ENCODE measurements at places on chromosomes 1 and 21.
A peak's percentile ranks its signal among the peaks of the same experiment; 100 is the strongest.

DNA sequence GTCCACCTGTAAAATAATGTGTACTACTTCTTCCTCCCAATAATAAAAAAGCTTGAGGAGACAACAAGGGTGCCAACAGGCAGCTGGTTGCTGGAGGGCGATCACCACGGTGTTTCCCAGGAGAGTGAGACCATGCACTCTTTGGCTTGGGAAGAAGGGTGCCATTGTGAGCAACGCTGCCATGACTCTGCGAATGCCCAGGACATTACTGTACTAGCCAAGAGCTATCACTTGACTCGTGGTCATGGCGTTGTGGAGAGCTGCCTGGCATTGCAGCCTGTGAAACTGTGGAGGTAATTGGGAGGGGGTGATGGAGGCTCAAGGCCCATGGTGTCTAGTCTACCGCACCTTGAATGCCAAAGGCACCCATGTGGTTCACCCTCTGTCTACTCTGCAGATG is 14.6 kb upstream of the PRMT2 start:
- DNase-seq, result no peak

GRCh38 chr1:115506924-115507589 is 134.7 kb upstream of the VANGL1 start:
- DNase-seq, result no peak

- peak; percentile 76 for DNase-seq
Measured at GRCh38 chr1:85464497-85465098, 361 bp downstream of the DDAH1 start.

DNA sequence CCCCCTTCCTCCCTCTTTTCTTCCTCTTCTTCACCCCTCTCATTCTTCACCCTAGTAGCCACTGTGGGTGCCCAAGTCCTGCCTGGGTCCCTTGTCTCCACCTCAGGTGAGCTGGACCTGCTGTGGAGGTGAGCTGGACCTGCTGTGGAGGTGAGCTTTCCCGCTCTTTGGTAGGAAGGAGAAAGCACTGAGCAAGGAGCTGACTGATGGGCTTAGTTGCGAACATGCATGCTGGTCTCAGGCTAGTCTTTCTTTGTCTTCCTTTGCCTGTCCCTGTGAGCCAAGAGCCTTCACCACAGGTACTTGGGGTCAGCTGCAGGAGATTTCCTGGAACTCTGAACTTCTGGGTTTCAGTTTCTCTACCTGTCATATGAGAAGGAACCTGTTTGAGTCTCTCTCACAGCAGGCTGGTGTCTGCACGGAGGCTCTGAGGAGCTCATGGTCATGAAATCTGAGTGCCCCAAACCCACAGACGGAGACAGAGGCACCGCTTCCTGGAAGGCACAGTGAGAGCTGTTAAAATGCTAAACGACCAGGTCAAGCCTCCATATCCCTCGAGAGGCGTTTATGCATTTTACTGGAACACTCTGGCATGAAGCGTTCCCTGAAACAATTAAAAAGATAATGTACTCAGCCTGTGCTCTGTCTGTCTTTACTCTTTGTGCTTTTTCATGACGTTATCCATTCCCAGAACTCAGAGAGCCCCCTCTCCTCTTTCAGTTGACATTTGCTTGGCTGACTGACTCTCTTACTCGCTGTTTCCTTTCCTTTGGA is 69.5 kb downstream of the RHOU start:
- DNase-seq, result no peak

GRCh38 chr1:173562813-173563212 is 40.1 kb downstream of the SLC9C2 start:
- DNase-seq, result no peak

- DNase-seq, result no peak
Measured at GRCh38 chr1:17136936-17137335, 17.7 kb upstream of the PADI2 start.

GRCh38 chr1:33332357-33332789 is 11.5 kb upstream of the A3GALT2 start:
- no peak for DNase-seq

DNA sequence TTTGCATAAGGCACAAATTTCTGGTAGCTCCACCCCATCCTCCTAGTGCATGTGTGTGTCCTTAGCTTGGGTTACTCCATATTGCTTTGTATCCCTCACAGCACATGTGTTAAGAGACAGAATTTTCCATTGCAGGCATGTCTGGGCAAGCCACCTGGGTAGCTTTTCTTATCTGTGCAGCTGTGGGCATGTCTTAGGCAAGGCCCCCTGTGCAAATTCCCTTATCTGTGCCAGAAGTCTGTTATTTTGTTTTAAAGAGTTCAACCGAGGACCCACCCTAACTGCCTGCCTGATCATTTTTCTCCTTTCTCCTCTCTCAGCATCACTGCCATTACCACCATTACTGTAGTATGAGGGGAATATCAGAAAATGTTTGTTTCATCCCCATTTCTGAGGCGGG is 131.9 kb downstream of the CYYR1 start:
- no peak for DNase-seq

DNA sequence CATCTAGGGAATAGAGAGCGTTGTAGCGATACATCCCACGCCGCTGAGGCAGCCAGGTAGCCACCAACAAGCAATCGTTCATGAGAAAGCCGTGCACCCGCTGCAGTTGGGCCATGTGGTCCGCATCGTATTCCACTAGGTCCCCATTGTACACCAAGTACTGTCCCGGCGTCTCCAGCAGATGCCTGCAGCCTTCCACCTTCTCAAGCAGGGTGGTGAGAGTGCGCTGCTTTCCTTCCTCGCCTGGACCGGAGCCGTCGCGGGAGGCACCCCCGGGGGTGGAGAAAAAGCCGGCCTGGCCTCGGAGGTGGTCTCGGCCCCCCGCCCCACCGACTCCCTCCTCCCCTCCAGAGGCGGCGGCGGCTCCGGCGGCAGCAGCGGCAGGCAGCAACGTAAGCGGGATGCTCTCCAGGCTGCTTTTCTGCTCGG is 595 bp downstream of the EXOC8 start:
- DNase-seq, result no peak

- no peak for DNase-seq
Measured at GRCh38 chr1:199995096-199995685, 32.3 kb upstream of the NR5A2 start.

DNA sequence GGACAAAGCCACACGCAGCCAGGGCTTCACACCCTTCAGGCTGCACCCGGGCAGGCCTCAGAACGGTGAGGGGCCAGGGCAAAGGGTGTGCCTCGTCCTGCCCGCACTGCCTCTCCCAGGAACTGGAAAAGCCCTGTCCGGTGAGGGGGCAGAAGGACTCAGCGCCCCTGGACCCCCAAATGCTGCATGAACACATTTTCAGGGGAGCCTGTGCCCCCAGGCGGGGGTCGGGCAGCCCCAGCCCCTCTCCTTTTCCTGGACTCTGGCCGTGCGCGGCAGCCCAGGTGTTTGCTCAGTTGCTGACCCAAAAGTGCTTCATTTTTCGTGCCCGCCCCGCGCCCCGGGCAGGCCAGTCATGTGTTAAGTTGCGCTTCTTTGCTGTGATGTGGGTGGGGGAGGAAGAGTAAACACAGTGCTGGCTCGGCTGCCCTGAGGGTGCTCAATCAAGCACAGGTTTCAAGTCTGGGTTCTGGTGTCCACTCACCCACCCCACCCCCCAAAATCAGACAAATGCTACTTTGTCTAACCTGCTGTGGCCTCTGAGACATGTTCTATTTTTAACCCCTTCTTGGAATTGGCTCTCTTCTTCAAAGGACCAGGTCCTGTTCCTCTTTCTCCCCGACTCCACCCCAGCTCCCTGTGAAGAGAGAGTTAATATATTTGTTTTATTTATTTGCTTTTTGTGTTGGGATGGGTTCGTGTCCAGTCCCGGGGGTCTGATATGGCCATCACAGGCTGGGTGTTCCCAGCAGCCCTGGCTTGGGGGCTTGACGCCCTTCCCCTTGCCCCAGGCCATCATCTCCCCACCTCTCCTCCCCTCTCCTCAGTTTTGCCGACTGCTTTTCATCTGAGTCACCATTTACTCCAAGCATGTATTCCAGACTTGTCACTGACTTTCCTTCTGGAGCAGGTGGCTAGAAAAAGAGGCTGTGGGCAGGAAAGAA is 8.1 kb downstream of the PSRC1 start:
- DNase-seq, result no peak

DNA sequence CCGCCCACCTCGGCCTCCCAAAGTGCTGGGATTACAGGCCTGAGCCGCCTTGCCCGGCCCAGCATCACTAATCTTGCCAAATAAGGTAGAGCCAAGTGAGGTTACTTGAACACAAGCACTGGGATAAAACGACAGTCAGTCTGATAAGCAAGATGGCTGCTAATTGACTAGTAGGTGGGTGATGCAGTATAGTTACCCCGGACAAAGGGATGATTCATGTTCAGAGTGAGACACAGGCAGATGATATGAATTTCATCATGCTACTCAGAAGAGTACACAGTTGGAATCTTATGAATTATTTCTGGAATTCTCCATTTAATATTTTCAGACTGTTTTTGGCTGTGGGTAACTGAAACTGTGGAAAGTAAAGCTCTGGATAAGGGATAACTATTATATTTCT is 178.4 kb downstream of the USP25 start:
- no peak for DNase-seq

- no peak for DNase-seq
Measured at GRCh38 chr1:224180783-224181452, 2.1 kb upstream of the DEGS1 start.

GRCh38 chr1:154556422-154556821 is 2.0 kb downstream of the UBE2Q1 start:
- peak; percentile 39 for DNase-seq

DNA sequence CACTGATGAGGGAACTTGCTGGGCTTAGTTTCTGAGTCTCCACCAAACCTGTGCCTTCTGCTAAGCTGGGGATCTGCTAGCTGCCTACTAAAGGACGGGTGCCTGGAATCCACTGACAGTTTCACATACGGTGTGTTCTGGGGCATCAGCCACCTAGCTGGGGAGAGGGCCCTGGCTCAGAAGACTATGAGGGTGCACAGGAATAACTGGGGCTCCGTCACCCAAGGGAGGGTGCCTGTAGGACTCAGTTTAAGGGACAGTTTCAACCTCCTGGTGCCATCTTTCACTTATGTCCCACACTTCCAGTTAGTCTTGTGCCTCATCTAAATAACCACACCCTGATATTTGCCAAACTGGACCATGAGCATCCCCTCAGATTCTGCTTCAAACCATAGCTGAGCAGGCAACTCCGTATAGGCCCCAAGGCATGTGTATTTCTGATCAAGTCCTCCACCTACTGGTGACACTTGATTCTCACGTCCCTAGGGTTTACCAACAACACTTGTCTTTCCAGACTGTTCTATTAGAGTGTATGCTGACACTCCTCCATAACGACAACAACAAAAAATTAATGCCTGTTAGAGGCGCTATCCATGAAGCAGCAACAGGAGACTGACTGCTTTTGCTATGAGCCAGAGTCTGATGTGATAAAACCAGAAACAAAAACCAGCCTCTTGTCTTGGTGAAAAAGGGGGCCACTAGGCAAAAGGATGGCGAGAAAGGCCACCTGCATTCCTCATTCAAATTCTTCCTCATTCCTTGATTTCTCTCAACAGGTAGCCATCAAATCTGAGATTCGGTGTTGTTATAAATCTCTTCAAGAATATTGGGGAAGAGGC is 55.0 kb upstream of the PAXBP1 start:
- DNase-seq, result no peak

DNA sequence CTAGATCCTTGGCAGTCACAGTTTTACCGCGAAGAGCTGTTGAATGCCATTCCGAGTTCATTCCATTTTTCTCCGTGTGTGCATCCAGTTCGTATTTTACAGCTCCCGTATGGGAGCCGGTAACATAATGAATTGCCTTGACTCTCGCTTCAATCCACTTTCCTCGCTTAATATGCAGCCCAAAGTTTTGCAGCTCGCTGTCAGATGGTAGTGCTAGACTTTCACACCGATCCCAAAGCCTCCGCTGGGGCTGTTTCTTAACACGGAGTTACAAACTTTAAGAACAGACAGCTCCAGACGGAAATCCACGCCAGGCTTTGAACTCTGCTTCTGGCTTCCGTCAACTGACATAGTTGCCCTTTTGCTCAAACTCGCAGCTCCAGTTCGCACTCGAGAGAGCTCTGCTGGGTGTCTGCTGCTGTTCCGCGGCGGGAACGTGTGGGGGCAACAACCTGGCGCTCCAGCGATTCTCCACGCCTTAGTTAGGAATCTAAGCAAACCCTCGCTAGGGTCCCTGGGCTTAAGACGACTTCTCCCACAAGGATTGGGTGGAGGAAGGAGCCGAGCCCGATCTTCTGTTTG is 3.5 kb upstream of the ARID1A start:
- peak; percentile 87 for DNase-seq

GRCh38 chr1:199202331-199202730 is 563.5 kb downstream of the PTPRC start:
- no peak for DNase-seq

DNA sequence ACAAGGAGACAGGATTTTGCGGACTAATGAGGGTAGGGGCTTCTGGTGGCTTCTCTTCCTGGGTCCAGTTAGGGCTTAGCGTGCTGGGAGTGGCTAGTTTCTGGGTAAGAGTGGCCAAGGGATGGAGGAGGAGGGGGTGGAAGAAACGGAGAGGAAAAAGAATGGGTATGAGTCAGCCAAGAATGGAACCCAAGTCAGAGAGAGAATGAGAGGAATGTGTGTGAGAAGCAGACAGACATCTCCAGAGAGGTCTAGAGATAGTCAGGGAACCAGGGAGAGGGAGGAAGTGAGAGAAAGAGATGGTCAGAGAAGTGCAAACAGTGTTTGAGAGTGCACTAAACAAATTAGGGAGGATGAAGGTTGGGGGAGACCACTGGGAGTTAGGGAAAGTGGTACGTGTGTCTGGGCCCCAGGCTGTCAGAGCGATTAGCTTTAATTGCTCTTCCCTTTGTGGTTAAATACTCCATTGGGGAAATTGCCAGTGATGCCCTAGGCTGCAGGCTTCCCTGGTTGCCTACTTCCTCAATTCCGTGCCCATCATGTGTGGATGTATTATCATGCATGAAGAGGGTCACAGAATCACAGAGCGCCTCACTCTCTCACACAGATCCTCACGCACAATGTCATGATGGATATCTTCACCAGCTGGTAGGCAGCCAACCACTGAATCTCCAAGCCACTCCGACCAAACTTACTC is 1.4 kb downstream of the PEA15 start:
- no peak for DNase-seq

DNA sequence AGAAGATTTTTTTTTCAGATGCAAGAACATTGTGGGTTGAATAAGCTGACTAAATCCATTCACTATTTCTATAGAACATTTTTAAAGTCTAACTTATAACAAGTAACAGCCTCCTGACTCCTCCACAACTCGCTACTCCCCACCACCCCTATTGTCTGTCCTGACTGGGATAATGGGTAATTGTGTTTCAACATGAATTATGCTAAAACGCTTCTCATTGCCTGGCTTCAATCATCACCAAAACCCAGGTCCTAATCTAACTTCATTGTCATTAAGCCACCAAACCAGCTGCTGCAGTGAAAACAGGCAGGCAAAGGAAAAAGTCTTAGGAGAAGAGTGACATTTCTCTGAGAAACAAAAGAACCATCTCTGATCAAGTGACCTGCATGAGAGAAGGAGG is 30.0 kb downstream of the TNR start:
- DNase-seq, result no peak

- no peak for DNase-seq
Measured at GRCh38 chr1:51750218-51750617, 128.3 kb downstream of the NRDC start.

- DNase-seq, result no peak
Measured at GRCh38 chr1:149914545-149914944, 3.1 kb downstream of the SV2A start.

- DNase-seq, result no peak
Measured at GRCh38 chr1:86228546-86228945, 72.0 kb upstream of the COL24A1 start.

- no peak for DNase-seq
Measured at GRCh38 chr1:78839704-78840277, 166.7 kb downstream of the ADGRL4 start.
